Cerebellum (tissue), 4 donors: ENCODE measurements at places on chromosomes 3 and 15. TPM values are rescaled to one million over a fixed set of nuclear protein-coding genes. Genes with fewer than 3 reads are reported as not detected.

DNA sequence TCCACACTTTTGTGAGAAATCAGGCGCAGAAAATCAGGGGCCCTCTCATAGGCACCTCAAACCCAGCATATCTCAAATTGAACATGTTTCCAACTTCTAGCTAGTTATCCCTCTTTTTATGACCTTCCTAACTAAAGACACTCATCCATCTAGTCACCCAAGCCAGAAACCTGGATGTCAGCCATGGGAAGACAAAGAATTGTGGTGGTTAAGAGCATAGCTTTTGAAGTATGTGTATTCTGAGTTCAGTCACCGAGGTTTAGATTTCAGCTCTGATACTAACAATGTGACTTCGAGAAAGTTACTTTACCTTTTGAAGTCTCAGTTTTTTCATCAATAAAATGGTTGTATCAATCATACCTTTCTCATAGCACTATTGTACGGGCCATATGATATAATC, 495.5 kb downstream of the NLGN1 start:
- DNase-seq = no peak

GRCh38 chr3:150898046-150898754, 7.0 kb downstream of the MINDY4B start:
- DNase-seq = no peak

DNA sequence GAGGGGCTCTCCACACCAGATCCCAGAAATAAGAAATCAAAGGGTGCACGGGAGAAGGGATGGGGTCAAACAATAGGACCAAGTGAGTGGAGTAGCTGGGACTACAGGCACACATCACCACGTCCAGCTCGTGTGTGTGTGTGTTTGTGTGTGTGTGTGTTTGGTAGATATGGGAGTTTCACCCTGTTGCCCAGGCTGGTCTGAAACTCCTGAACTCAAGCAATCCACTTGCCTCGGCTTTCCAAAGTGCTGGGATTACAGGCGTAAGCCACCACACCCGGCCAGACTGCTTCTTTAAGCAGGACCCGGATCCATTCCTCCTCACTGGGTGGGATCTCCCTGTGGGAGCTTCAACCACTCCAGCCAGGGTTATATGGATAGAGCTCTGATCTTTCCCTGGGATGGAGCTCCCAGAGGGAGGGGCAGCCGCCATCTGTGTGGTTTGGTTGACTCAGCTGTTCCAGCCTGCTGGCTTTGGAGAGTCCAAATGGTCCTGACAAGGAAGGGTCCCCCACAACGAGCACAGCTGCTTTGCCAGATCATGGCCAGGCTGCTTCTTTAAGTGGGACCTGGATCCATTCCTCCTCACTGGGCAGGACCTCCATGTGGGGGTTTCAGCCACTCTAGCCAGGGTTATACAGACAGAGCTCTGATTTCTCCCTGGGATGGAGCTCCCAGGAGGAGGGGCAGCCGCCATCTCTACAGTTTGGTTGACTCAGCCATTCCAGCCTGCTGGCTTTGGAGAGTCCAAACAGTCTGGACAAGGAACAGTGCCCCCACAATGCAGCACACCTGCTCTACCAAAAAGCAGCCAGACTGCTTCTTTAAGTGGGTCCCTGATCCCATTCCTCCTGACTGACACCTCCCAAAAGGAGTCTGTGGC, 9.1 kb upstream of the AVEN start:
- DNase-seq = no peak

DNA sequence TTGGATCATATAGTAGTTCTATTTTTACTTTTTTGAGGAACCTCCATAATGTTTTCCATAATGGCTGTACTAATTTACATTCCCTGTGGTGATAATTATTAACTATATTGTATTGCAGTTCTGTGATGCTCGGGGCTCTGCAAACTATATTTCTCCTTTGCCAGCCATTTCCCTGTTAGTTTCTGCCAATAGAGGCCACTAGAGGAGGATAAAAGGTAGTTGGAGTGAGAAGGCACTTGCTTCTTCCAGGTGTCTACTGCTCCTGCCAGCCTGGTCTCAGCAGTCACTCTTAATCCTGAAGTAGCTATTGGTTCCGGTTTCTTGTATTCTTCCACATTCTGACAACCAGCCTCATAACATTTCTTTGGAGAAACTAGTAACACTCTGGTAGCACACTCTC, 233.9 kb upstream of the GBE1 start:
- DNase-seq = no peak

GRCh38 chr3:172622916-172623700, 87.8 kb downstream of the NCEH1 start:
- DNase-seq = no peak

DNA sequence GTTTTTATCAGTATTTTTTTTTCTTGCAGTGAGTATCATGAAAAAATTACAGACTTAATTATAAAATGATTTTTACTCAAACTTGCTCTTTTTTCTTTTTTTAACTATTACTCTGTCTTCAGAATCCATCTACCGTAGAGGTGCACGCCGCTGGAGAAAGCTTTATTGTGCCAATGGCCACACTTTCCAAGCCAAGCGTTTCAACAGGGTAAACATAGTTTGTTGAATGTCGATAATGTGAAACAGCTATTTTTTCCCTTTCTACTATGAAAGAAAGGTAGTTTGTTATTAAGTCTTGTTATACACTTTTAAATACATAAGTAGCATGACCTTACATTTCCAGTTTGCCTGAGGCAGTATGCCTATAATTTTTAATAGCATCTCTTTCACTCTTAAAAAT, 45.6 kb downstream of the PRKCI start:
- no peak for DNase-seq

GRCh38 chr3:127092776-127093175, 100.2 kb upstream of the PRR23E start:
- DNase-seq = no peak

DNA sequence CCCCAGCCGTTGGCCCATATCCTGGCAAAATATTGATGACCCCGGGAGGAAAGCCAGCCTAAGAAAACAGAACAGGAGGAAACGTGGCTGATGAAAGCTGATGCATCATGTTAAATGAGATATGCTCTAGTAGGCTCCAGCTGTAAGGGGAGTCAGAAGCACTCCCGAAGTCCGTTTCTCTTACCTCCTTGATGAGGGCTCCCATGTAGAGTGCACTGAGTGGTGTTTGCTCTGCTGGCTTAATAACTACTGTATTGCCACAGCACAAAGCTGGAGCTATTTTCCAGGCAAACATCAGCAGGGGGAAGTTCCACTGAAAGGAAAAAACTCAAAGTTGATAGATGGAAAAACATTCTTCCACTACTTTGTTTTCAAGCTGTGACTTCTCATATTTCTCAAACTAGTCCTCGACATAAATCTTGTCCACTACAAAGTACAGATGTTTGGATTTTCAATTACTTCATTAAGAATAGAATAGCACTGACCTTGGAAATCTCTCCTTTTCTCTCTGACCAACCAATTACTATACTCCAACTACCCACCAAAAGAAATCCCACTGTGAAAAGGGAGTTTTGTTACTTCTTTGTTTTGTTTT, 72.7 kb downstream of the ALDH1A2 start:
- no peak for DNase-seq

GRCh38 chr3:194320744-194321243, 30.3 kb downstream of the CPN2 start:
- no peak for DNase-seq

The CIP2A gene
- 37.8 TPM for total RNA-seq

The AMIGO3 gene
- total RNA-seq = 0.91 TPM

The POLR2H gene
- 32.5 TPM for total RNA-seq

The LMAN1L gene
- total RNA-seq = 0.09 TPM

The TTLL13 gene
- 0.36 TPM for total RNA-seq

The ALDH1L1 gene
- total RNA-seq = 4.7 TPM

The ACTRT3 gene
- 4.5 TPM for total RNA-seq
